ENCODE measurements at places on chromosomes 4 and X. TPM values are rescaled to one million over a fixed set of nuclear protein-coding genes. Genes with fewer than 3 reads are reported as not detected.

Gene FAM184B
- 0.47 TPM for total RNA-seq

Gene SMPX
- not detected for total RNA-seq

Gene INPP4B
- total RNA-seq = 68.5 TPM

Gene GJB1
- total RNA-seq = not detected

Gene LPAR4
- not detected for total RNA-seq

Gene PPP2R2C
- total RNA-seq = 7.0 TPM

Gene XAGE2
- total RNA-seq = not detected

Gene AREG
- total RNA-seq = 203 TPM

Gene GABRQ
- total RNA-seq = under 0.01 TPM

Gene SH2D1A
- total RNA-seq = not detected

Gene ARHGAP4
- 4.6 TPM for total RNA-seq

Gene GRID2
- 3.5 TPM for total RNA-seq

Gene NDUFC1
- 92.9 TPM for total RNA-seq

Gene CLNK
- not detected for total RNA-seq

Gene XKRX
- total RNA-seq = 0.55 TPM

Gene PRRG3
- total RNA-seq = not detected

Gene TSPAN6
- 47.4 TPM for total RNA-seq

Gene REELD1
- not detected for total RNA-seq
